Bronchial smooth muscle cell (primary cell): ENCODE measurements at places on chromosomes 7 and 10. TPM values are rescaled to one million over a fixed set of nuclear protein-coding genes. Genes with fewer than 3 reads are reported as not detected.

The H2BK1 gene
- not detected in 2 replicates for total RNA-seq

The RSPH10B2 gene
- 0.32 and 1.0 TPM in 2 replicates for total RNA-seq

The PDE6C gene
- total RNA-seq, result not detected in 2 replicates

The EPO gene
- not detected in 2 replicates for total RNA-seq

The SPOCK2 gene
- 0.95 and 2.0 TPM in 2 replicates for total RNA-seq

The AGMO gene
- total RNA-seq, result under 0.01 TPM in 2 replicates

The CCL24 gene
- total RNA-seq, result not detected in 2 replicates

The LRGUK gene
- total RNA-seq, result 0.09 and 0.16 TPM in 2 replicates

The SDK1 gene
- total RNA-seq, result 1.4 and 7.8 TPM in 2 replicates

The AS3MT gene
- 4.7 and 8.1 TPM in 2 replicates for total RNA-seq

The NDUFB8 gene
- total RNA-seq, result 170 and 235 TPM in 2 replicates

The TFR2 gene
- total RNA-seq, result 0.26 TPM in 1 of 2 replicates, not detected in the other

The FAM25C gene
- not detected in 2 replicates for total RNA-seq

The SPDYE1 gene
- under 0.01 TPM in 1 of 2 replicates, not detected in the other for total RNA-seq

The MOGAT3 gene
- total RNA-seq, result not detected in 2 replicates

The AKR1C2 gene
- total RNA-seq, result 48.6 and 96.5 TPM in 2 replicates

The KCNH2 gene
- under 0.01 and 0.17 TPM in 2 replicates for total RNA-seq

The TEX36 gene
- 0.16 TPM in 1 of 2 replicates, not detected in the other for total RNA-seq

The INSIG1 gene
- 62.3 and 102 TPM in 2 replicates for total RNA-seq

The GPR158 gene
- under 0.01 TPM in 1 of 2 replicates, not detected in the other for total RNA-seq

The BHLHA15 gene
- total RNA-seq, result 0.16 TPM in 1 of 2 replicates, not detected in the other
